Ascending aorta (tissue), 2 donors: ENCODE measurements at places on chromosomes 6 and 20. TPM values are rescaled to one million over a fixed set of nuclear protein-coding genes. Genes with fewer than 3 reads are reported as not detected.

DNA sequence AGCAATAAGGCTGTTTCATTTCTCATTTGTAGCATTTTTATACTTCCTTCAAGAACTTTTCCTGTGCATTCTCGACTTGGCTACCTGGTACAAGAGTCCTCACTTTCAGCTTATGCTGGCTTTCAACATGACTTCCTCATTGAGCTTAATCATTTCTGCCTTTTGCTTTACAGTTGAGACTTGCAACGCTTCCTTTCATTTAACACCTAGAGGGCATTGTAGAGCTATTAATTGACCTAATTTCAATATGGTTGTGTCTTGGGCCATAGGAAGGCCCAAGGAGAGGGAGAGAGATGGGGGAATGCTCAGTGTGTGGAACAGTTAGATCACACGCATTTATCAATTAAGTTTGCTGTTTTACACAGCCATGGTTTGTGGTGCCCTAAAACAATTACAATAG lies 37.2 kb downstream of the SLC22A2 start:
- H3K4me3 ChIP-seq, result no peak overlapping the region
- H3K36me3 ChIP-seq, result no peaks in the 10 kb centered on the region

GRCh38 chr20:20303742-20304141 lies 64.2 kb upstream of the INSM1 start:
- no peaks in the 10 kb centered on the region for H3K36me3 ChIP-seq
- no peaks in the 10 kb centered on the region for H3K27me3 ChIP-seq
- no peak overlapping the region for H3K27ac ChIP-seq
- H3K4me3 ChIP-seq, result no peak overlapping the region
- H3K4me1 ChIP-seq, result no peaks in the 10 kb centered on the region

DNA sequence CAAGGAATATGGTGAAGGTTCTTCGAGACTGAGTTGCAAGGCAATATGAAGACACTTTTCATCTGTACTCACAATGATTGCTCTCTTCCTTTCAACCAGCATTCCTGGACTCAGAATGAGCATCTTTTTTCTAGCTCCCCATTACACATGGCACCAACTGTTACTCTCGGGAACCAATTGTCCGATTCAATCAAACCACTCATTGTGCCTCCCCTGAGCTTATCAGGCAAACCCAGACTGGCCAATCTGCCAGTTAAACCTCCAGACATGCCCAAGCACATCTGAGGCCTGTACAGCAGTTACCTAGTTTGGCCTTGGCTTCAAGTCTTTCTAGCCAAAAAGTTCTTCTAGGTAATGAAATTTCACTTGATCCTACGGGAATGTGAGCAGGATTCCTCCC lies 164.1 kb downstream of the ID4 start:
- H3K36me3 ChIP-seq, result no peaks in the 10 kb centered on the region
- DNase-seq, result no peak
- H3K4me3 ChIP-seq, result no peak overlapping the region
- H3K4me1 ChIP-seq, result no peaks in the 10 kb centered on the region
- no peaks in the 10 kb centered on the region for H3K27me3 ChIP-seq

GRCh38 chr6:37204014-37204751 lies 34.2 kb downstream of the PIM1 start:
- H3K27ac ChIP-seq, result no peak overlapping the region
- H3K4me3 ChIP-seq, result no peak overlapping the region
- H3K36me3 ChIP-seq, result no peaks in the 10 kb centered on the region
- H3K27me3 ChIP-seq, result no peaks in the 10 kb centered on the region
- no peak for DNase-seq

The TRDN gene
- not detected for total RNA-seq

The LY6G6F gene
- total RNA-seq, result not detected

The SNAI1 gene
- 64.4 TPM for total RNA-seq

The SNAP91 gene
- total RNA-seq, result 0.64 TPM
